ENCODE measurements at places on chromosomes 12 and 14.

- DNase-seq = no peak
These were observed 238.4 kb upstream of the NOS1 start for GRCh38 chr12:117599849-117600248.

DNA sequence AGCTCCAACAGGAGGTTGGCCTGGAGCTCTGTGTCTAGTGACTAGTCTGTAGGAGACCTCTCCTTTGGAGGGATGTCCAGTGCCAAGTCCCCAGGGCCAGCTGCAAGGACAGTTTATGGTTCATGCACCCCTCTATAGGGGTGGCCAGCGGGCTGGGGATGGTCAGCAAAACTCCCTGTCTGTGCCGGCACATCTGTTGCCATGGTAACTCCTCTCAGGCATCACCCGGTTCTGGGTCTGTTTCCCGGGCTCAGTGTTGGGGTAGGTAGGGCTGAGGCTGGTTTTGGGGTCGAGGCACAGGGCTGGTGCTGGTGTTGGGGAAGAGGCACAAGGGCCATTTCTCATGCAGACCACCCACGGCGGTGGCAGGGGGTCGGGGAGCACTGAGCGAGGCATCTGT lies 196.8 kb downstream of the RBM19 start:
- no peak for DNase-seq

DNA sequence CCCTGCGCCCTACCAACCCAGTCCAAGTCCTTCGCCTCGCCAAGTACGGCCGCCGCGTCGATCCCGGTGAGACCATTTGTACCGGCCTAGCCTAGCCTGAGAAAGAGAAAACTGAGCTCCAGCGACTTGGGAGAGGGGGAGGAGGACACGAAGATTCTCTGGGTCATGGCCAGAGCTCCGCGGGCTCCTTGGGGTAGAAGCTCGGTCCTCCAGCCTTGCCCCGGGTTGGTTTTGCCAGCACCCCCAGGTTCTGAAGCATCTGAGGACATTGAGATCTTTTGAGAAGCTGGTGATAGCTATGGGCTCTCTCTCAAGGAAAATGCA lies 7.3 kb downstream of the LHX5 start:
- no peak for DNase-seq

GRCh38 chr12:97112136-97112535 lies 205.1 kb downstream of the NEDD1 start:
- DNase-seq = no peak

DNA sequence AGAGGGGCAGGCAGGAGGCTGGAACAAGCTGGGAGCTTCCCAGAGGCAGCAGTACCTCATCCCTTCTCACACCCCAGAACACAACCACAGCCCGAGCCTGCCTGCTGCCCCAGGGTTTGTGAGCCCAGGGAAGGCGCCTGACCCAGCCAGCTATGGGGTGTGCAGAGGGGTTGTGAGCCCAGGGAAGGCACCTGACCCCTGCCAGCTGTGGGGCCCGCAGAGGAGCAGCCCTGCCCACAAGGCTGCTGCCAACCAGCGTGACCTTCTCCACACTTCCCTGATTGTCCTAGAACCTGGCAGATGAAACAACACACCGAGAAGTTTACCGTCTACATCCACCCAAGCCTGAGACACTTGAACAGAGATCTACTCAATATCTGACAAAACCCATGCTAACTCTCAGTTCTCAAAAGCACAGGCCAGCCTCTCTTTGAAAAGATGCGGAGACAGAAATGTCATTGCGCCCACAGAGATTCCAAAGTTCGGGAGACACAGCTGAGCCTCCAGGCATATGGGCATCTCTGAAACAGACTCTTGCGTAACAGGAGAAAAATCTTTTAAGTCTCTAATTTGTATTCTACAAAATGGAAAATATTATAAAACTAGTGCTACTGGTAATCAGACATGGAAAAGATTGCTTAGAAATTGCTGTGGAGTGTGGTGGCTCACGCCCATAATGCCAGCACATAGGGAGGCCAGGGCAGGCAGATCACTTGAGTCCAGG lies 47.3 kb downstream of the SFSWAP start:
- no peak for DNase-seq

- DNase-seq = no peak
These were observed 121.3 kb downstream of the SLC25A21 start for GRCh38 chr14:37051153-37051552.

GRCh38 chr14:104860414-104860813 lies 4.7 kb upstream of the CEP170B start:
- no peak for DNase-seq

GRCh38 chr12:126247936-126248335 lies 1182.7 kb downstream of the AACS start:
- no peak for DNase-seq

DNA sequence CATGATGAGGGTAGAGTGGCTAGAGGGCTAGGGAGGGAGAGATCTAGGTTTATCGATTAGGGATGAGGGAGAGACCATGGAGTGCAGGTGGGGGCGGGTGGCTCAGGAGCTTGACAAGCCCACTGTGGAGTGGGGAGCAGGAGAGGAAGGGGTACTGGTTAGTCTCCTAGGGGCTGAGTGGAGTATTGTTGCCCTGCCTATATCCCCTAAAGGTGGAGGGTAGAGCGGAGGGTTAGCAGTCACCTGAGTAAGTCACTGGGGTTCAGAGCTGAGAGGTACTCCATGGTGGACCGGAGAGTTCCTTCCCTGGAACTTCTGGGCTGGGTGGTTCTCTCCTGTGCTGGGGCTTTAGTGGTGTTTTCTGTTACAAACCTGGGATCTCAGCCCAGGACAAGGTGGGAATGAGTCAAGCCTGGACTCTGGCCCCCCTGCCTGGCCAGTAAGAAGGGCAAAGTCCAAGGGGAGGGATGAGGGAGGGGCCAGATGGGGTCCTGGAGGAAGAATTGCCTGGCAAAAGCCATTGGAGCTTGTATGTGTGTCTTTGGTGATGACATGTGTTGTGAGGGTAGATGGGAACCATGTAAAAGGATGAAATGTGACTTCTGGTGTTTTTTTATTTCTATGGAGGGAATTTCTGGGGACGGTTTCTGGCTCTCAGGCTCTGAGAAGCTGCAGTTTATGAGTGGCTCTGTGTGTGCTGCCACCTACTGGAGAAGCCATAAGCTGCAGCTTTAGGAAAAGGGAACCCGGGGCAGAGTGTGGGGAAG lies at the start of gene CIDEB:
TSS of gene CIDEB (minus strand) at position 403 of the 767 bp plus-strand sequence. CDS start at position 284, 119 bp downstream.
- DNase-seq = no peak

GRCh38 chr14:39740454-39740853 lies 308.2 kb upstream of the FBXO33 start:
- DNase-seq = no peak

- no peak for DNase-seq
These were observed 758.0 kb downstream of the BCL11B start for GRCh38 chr14:98514016-98514415.

DNA sequence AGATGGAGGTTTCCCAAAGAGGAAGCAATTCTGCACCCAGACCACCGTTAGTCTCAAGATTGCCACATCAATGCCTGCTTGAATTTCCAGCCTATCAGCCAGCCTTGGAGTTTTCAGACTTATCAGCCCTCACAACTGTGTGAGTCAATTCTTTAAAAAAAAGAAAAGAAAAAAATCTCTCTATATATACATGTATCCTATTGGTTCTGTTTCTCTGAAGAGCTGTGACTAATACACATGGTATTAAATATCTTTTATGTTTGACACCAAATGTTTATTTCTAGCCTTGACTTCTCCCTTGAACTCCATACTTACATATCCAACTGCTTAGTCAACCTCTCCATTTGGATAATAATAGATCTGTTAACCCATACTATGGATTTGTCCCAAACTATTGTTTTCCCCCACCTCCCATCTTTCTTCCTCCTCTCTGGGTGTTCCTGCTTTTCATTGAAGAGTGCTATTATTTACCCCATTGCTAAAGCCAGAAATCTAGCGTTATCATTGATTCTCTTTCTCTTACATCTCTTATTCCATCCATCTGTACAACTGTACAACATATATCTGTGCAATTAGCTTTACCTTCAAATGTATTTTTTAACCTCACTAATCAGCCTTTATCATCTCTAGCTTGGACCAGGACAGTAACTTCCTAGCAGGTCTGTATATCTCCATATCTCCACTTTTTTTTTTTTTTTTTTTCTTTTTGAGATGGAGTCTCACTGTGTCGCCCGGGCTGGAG lies 22.7 kb upstream of the EID3 start:
- no peak for DNase-seq

- no peak for DNase-seq
These were observed 3.5 kb downstream of the TAC3 start for GRCh38 chr12:57012600-57013465.

DNA sequence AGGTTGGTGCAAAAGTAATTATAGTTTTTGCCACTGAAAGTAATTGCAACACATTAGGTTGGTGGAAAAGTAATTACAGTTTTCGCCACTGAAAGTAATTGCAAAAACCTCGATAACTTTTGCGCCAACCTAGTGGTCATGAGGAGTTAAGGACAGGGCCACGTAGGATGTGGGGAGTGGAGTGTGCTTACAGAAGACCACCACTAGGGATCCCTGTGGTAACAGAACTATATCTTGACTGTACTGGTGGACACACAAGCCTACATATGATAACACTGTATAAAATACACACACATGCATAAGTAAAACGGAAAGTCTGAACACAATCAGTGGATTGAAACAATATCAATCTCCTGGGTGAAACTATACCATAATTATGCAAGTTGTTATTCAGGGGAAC lies 187.4 kb upstream of the ABCD2 start:
- no peak for DNase-seq

- DNase-seq = no peak
These were observed 42.1 kb downstream of the DCAF4 start for GRCh38 chr14:72968316-72968715.

DNA sequence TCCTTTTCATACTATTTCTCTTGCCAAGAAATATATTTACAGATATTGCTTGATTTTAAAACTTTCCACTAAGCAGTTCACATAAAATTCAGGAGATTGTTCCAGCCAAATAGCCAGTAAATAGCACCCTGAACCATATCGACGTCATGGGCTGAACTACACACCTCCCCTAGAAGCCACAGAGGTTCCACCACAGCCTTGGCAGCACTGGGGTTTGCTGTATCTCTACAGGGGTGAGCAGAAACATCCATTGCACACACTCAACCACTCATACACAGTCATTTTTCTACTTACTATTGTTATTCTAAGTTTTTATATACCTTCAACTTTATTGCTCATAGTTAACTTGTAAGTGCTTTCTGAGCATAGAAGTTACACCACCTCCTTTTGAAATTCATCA lies 8.1 kb upstream of the EIF2S3B start:
- DNase-seq = peak; percentile 37

DNA sequence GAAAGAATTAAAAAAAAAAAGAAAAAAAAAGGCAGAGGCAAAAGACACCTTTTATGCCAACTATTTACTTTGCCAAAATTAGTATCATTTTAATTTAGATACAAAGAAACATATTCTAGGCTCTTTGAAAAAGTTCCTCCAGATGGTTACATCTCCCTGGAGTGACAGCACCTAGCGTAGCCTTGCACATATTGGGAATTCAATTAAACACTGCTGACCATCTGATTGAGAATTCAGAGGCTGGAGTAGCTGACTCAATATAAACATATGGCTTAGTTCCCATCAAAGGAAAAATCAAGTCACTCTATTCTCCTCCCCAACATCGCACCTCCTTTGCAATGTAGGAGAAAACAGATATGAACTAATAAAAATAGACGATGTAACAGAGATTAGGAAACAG lies 36.4 kb downstream of the ANKS1B start:
- DNase-seq = no peak

- no peak for DNase-seq
These were observed 62.0 kb upstream of the PNMA1 start for GRCh38 chr14:73776194-73776537.

- no peak for DNase-seq
These were observed 20.2 kb downstream of the NUAK1 start for GRCh38 chr12:106118381-106119130.

DNA sequence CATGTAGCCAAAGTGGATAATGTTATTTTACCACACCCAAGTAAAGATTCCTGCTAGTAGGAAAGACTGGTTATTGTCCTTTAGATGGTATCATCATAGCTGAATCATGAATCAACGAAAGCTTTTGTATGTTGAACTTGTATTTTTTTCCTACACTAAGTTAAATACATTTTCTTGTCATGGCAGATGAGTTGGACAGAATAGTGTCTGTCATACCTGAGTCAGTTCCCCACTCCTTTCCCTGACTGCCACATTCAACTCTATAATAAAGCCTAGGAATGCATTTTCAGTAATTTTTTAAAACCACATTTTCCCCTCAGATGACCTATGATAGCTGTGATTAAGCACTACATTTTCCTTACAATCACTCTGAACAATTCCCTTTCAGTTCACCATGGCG lies 9.3 kb upstream of the PTHLH start:
- no peak for DNase-seq

GRCh38 chr12:123571343-123571813 lies 13.0 kb upstream of the TMED2 start:
- no peak for DNase-seq

DNA sequence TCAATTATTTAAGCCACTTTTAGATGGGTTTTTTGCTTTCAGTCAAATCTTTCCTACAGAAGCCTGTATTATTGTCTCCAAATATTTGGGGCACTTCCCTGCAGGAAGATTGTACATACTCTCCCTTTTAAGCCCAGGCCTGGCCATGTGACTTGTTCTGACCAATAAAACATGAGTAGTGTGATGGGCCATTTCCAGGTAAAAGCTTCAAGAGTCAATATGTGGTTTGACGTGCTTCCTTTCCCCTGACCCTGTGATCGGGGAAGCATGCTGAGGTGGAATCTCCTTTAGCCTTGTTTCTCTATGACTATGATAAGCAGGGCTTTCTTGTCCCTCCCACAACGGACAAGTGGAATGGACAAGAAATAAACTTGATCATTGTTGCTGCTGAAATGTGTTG lies 14.2 kb upstream of the NIN start:
- no peak for DNase-seq

DNA sequence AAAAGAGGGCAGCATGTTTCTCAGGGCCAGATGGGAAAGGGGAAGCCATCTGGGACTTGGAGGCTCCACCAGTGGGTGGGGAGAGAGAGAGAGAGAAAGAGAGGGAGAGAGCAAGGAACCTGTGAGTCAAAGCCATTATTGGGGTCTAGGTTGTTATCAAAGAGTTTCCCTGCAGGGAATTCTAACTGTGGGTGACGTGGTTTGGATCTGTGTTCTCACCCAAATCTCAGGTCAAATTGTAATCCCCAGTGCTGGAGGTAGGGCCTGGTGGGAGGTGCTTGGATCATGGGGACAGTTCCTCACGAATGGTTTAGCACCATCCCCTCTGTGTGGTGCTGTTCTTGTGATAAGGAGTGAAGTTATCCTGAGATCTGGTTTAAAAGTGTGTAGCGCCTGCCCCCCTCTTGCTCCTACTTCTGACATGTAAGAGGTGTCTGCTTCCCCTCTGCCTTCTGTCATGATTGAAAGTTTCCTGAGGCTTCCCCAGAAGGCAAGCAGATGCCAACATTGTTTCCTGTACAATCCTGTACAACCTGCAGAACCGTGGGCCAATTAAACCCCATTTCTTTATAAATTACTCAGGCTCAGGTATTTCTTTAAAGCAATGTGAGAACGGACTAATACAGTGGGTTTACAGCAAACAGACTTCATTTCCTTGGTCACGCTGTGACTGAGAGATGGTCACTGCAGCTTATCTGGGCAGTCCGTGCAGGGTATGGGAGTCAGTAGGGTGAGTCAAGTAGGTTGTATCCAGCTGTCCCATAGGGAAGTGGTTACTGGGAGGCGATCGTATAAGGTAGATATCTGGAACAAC lies 52.4 kb downstream of the CCDC91 start:
- no peak for DNase-seq
